ENCODE measurements at places on chromosomes 5 and 9.

- no peak for DNase-seq
Observed at GRCh38 chr5:16540421-16540820, 74.8 kb upstream of the ZNF622 start.

- peak; percentile 62 for DNase-seq
Observed at GRCh38 chr5:170278611-170279458, 18.7 kb downstream of the LCP2 start.

DNA sequence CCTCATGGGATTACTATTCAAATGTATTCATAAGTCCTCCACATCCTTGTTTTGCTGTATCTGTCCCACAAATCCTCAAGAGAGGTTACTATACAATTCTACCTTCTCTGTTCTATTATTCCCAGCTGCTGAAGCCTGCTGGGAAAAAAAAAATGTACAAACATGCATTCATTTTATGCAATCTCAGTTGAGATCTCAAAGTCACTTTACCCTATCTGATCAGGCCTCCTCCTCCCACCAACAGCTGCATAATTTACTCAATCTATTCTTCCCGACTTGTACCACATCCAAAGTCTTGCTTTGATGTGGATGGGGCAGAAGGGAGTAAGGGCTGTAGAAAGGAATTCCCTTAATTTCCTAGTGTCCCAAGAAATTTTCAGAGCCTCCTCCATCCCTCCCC, 28.6 kb downstream of the PSIP1 start:
- no peak for DNase-seq

GRCh38 chr5:153400931-153401330, 89.5 kb upstream of the GRIA1 start:
- no peak for DNase-seq

- DNase-seq: no peak
Observed at GRCh38 chr5:3276896-3277295, 318.7 kb upstream of the IRX1 start.

DNA sequence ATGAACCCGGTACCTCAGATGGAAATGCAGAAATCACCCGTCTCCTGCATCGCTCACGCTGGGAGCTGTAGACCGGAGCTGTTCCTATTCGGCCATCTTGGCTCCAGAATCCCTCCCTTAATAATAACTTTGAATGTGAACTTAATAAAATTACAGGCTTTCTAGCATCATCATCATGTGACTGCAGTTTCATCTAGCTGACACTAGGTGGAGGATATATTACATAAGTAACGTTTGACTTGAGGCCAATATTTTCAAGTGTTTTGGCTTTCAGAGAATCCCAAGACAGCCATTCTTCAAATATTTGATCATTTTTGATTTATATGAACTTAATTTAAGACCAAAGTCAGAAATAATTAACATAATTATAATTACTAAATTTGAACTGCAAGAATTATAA, 474.9 kb upstream of the CDH10 start:
- no peak for DNase-seq
